ENCODE measurements at places on chromosomes 2 and 18. TPM values are rescaled to one million over a fixed set of nuclear protein-coding genes. Genes with fewer than 3 reads are reported as not detected.

Gene NT5DC4
- not detected for total RNA-seq

Gene CCDC85A
- total RNA-seq, result not detected

Gene MAP3K20
- 16.8 TPM for total RNA-seq

Gene HNMT
- not detected for total RNA-seq

Gene SMIM21
- total RNA-seq, result not detected

Gene TMEM169
- total RNA-seq, result 2.7 TPM

Gene SKA1
- 35.9 TPM for total RNA-seq

Gene ANKRD62
- total RNA-seq, result not detected

Gene DDX1
- 73.6 TPM for total RNA-seq

Gene CPO
- not detected for total RNA-seq

Gene PROM2
- 0.48 TPM for total RNA-seq

Gene IL36B
- total RNA-seq, result not detected

Gene RIT2
- total RNA-seq, result not detected

Gene PLCD4
- 0.30 TPM for total RNA-seq

Gene TMEM163
- total RNA-seq, result 0.30 TPM

Gene LINC00305
- not detected for total RNA-seq

Gene LDLRAD4
- 28.5 TPM for total RNA-seq

Gene UPP2
- not detected for total RNA-seq

Gene SPATA3
- not detected for total RNA-seq

Gene FRZB
- not detected for total RNA-seq

Gene CNGA3
- total RNA-seq, result not detected

Gene TFCP2L1
- total RNA-seq, result 0.02 TPM

Gene ALLC
- total RNA-seq, result not detected

Gene SP110
- total RNA-seq, result 129 TPM

Gene SCYGR4
- not detected for total RNA-seq

Gene TEX44
- not detected for total RNA-seq

Gene MAL
- 187 TPM for total RNA-seq

Gene TRABD2A
- 64.9 TPM for total RNA-seq

Gene CTAGE1
- total RNA-seq, result not detected

Gene TMEM178A
- total RNA-seq, result not detected
